GF-D8 (cell line): ENCODE measurements at places on chromosomes 16 and 17.

DNA sequence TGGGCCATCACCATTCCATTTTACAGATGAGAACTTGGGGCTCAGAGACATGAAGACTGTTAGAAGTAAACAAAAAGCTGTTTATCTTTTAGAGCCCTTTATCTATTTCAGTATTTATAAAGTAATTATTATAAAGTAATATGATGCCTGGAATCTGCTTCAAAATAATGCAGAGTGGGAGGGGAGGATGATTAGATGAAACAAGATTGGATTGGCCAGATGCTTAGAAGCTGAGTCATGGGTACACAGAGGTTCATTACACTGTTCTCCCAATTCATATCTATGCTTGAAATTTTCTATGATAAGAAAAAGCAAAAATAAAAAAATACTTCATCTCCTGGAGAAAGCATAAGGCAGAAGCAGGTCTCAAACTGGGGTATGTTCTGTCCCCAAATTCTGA is 29.4 kb downstream of the TOM1L2 start:
- no peak for DNase-seq

DNA sequence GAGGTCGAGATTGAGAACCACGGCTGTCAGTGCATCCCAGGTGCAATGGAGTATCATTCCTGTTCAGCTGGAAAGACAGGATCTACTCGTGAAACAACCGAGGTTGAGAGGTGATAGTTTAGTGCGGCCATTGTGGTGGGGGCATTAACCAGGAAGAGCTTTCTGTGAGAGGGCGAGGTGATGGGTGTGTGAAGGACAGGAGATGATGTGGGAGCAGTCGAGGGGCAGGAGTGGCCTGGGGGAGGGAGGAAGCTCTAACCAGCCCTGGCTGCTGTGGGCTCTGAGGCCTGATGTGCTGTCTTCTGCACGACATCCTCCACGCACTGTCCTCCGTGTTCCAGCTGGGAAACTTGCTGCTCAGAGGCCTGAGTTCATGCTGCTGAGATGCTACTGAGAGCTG is 22.0 kb downstream of the GOSR2 start:
- DNase-seq, result no peak

DNA sequence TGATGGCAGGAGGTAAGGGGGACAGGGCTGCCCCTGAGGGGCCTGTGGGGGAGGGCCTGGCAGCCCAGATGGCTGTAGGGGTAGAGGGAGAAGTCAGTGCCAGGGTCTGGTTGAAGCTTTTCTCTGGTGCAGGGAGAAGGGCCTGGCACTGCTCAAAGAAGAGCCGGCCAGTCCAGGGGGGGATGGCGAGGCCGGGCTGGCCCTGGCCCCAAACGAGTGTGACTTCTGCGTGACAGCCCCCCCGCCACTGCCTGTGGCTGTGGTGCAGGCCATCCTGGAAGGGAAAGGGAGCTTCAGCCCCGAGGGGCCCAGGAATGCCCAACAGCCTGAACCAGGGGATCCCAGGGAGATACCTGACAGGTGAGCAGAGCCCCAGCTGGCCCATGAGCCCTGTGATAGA is 2.8 kb upstream of the NOL3 start:
- no peak for DNase-seq

DNA sequence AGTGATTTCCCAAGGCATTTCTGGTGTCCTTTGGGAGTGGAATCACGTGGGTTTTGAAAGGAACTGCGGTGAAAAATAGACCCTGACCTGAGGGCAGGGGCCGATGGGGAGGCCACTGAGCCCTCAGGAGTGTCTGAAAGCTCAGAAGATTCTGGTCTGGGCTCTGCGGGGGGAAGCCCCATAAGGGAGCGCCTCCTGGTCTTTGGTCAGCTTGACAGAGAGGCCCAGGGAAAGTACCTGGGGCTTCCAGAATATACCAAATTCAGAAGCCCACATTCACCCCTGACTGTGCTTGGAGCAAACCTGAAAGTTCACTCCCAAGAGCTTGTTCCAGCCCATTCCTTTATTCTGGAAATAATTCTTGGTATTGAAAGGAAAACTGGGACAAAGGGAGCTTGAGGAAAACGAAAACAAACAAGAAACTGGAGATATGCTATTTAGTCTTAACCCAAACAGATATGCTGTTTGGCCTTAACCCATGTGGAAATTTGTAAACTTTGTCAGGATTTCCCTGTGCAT is 23.2 kb upstream of the NAGLU start:
- DNase-seq, result no peak

- no peak for DNase-seq
Measured at GRCh38 chr17:18167421-18167820, 16.2 kb upstream of the ALKBH5 start.

- no peak for DNase-seq
Measured at GRCh38 chr16:28477311-28477920, 5.3 kb upstream of the NPIPB7 start.

- DNase-seq, result no peak
Measured at GRCh38 chr17:15081008-15081407, 184.1 kb downstream of the PMP22 start.

DNA sequence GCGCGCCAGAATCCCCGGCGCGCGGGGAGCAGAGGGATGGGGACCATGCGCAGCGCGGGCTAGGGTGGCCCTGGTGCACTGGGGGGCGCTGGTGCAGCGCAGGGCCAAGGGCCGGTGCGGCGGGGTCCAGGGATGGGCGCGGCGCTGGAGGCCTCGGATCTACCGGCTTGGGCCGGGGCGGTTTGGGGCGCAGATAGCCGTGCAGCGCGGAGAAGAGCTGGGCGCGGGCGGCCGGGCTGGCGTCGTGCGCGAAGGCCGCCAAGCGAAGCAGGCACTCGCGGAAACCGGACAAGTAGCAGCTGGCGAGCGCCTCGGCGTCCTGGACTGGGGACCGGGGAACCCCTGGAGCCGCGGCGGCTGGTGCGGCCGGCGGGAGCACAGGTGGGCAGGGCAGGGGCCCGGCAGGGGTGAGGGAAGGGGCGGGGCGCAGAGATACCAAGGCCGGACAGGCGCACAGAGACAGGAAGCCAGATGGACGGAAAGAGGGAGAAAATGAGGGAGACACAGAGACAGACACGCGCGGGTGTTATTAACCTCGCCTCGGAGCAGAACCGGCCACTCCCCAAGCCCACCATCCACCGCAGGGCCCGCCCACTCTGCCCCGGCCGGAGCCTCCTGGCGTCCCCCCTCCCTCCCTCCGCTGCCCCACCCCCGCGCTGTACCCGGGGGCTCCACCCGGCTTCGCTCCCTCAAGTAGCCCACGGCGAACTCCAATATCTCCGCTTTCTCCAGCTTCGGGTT is 2.1 kb downstream of the HES7 start:
- no peak for DNase-seq

DNA sequence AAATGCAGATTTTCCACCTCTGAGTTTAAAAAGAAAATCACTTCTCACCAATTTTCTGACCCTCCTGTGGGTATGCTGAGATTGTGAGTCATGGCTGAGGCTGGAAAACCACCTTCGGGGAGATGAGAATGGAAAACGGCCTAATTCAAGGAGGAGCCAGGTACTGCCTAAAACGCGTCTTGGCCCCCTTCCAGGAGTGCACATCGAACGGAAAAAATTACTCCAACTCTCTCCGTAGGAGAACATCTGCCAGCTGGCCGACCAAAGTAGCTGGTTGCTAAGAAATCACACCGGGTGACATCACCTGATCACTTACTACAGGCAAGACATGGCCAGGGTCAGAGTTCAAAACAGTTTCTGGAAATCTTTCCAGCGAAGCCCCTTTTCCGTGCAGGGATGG is 107.6 kb downstream of the ZNF423 start:
- DNase-seq, result no peak

DNA sequence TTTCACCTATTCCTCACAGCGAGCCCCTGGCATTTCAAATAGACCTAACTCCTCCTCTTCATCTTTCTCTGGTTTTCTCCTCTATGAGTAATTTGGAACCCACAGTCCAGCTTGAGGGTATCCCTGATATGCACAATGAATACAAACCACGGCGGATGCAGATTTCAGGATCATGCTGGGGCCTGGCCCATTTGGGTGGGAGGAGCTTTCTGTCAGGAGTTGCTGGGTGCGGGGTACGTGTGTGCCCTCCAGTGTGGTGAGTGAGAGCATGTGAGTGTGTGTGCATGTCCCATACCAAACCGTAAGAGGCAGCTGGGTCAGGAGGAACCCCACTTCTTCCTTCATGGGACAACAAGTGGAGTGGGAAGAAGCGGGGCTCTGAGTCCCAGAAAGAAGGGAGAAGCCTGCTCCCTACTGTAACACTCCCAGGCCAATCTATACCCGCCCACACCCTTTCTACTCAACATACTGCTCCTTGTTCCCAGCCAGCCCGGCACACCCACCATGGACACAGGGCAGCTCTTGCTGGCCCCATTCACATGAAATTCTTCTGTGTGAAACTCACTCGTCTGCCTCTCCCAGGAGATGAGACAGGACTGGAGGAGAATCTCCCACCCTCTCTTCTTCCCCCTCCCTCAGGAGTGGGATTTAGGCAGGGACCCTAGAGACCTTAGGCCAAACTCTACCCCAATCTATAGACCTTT is 18.4 kb downstream of the CNTNAP1 start:
- DNase-seq, result no peak

- DNase-seq, result no peak
Measured at GRCh38 chr16:1532081-1532760, 1.2 kb upstream of the TMEM204 start.

GRCh38 chr16:30722443-30722842 is 23.5 kb downstream of the SRCAP start:
- no peak for DNase-seq

DNA sequence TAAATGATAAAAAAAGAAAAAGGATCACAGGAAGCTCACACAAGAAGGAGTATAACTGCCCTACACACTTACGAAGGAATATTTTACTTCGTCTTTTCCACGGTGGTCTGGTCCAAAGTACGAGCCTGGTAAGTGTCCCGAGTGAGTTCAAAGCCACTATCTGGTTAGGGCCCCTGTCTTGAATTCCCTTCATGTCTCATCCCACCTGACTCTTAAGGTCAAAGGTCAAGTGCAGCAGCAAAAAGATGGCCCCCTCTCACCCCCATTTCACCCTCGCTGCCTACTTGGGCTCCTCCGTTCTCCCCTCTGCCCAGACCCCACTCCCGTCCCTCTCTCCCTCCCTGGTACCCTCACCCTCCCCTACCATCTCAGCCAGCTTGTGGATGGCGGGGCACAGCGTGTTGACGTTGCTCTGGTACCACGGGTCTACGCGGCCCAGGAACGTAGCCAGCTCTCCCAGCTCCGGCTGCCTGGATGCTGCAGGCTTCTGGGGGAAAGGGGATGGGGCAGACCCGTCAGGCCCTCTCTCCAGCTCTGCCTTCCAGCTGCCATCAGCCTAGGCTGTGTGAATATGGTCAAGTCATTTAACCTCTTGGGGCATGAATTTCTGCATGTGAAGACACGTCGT is 27.8 kb upstream of the MFSD6L start:
- DNase-seq, result no peak

- no peak for DNase-seq
Measured at GRCh38 chr16:67294171-67294757, 14.9 kb downstream of the PLEKHG4 start.

GRCh38 chr17:42414704-42415409 is 8.2 kb downstream of the CAVIN1 start:
- peak; percentile 71 for DNase-seq

GRCh38 chr16:5002699-5003143 is 31.0 kb downstream of the NAGPA start:
- DNase-seq, result no peak
